SK-N-SH (cell line): ENCODE measurements at places on chromosomes 4 and X. TPM values are rescaled to one million over a fixed set of nuclear protein-coding genes. Genes with fewer than 3 reads are reported as not detected.

DNA sequence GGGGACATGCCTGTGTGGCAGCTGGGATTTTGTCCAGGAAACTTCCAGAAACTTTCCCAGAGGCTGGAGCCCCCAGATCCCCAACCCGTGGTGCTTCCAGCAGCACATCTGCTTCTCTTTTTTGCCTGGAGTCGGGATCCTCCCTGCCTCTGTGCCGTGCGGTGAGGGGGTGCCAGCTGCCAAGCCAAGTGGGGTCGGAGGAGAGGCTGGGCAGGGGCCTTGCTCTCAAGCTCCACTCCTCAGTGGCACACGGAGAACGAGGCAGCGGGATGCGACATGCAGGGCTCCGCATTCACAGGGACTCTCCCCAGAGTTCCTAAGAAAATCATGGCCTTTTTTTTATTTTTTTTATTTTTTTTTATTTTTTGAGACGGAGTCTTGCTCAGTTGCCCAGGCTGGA is 120.7 kb downstream of the PSAPL1 start:
- DNase-seq: no peak

GRCh38 chr4:145779319-145779801 is 99.4 kb downstream of the C4orf51 start:
- DNase-seq: no peak

DNA sequence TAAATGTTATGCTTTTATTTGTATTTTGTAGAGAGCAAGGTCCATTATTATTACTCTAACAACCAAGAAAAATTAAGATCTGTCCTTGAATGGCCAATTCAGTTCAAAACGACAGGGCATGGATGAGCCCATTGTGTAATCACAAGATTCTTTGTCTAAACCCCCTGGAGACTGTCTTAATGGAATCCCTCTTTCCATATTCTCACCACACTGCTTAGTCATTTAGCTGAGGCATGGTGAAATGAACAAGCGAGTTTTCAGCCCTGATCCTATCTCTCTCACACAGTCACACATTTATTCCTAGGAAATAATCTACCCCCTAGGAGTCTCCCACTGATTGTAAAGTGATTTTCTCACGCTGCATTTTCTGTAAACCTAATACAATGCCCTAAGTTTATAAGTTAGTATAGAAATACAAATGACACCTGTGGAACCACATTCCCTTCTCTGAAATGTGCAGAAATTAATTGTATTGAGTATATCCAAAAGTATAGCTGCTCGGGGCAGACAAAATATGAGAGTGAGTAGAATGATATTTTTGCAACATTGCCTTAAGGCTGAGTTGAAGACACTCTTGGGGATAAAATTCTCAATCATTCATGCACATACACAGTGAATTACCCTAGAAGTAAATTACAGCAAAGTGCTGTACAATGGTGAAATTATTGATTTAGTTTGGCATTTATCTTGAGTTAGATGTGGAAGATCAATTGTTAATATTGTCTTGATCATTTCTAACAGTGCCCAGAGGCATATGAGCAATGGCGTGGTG is 119.7 kb upstream of the PCDH7 start:
- DNase-seq: no peak

Gene BTC
- polyA plus RNA-seq: not detected in 2 replicates

Gene ABLIM2
- polyA plus RNA-seq: 0.53 and 0.80 TPM in 2 replicates

Gene PPP2R2C
- 0.08 and 0.21 TPM in 2 replicates for polyA plus RNA-seq

- no peak for DNase-seq
These were observed 1026.6 kb downstream of the RAPGEF2 start for GRCh38 chr4:160129439-160129838.

GRCh38 chr4:189807031-189807430 is 133.6 kb upstream of the FRG1 start:
- no peak for DNase-seq

DNA sequence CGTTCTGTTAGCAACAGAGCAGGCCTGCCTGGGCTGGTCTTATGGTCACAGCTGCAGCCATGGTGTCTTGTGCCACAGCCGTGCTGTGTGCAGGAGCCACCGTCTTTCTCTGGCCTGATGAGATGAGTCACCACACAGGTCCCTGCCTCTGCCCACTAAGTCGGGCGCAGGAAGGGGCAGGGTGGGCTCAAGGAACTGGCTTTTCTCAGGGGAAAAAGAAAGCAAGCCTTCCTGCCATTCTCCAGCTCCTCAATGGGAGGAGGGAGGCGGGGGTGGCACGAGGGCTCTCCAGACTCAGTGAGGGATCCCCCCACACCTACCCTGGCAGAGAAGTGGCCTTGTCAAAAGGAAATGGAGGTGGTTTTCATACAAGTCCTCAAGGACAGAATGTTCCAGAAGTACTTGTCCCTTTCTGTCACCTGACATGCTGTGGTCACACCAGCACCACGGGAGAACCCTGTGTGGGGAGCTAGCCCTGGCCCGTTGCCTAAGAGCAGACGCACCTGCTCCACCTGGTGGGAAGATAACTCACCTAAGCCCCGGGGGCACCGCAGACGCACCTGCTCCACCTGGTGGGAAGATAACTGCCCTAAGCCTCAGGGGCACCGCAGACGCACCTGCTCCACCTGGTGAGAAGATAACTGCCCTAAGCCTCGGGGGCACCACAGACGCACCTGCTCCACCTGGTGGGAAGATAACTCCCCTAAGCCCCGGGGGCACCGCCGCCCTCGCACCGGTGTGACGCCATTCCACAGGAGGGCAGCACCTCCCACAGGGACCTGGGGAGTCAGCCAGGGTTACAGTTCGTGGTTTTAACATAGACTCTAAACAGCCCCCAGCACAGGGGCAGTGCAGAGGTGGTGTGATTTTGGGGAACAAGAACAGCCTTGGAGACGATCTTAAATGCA is 18.5 kb downstream of the UVSSA start:
- DNase-seq: no peak

DNA sequence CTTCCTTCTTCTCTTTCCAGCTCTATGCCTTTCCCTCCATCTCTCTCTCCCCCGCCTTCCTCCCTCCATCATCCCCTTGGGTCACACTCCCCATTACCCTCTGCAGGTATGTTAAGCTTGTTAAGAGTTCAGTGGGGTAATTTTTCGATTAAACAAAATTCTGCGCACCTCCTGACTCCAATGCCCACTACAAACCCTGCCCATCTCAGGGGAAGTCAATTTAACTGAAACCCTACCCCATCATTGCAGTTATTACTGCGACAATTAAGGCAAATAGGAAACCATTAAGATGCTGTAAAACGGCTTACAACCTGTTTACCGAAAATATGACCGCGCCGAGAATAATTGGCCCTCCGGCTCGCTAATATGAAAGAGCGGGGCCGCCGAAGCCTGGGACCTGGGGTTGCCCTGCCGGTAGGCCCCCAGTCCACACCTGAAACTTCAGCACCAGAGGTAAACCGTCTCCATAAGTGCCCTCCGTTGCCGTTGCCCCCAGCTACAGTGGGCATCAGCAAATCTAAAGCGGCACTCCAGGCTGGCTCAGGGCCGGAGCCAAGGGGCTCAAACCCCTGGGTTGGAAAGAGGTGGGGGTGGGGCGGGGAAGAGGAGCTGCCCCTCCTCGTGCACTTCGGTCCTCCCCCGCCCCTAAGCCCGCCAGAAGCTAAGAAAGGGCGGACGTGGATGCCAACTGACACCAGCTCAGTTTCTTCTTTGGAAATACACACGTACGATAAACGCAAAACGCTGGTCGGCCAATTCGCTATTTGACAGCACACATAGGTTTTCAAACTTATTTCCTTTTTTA is 4.8 kb downstream of the ARX start:
- no peak for DNase-seq

- DNase-seq: peak; percentile 33
These were observed 1.2 kb downstream of the SPCS3 start for GRCh38 chr4:176320976-176321361.

GRCh38 chr4:138595171-138595570 is 353.0 kb upstream of the SLC7A11 start:
- DNase-seq: no peak

GRCh38 chr4:6327220-6327917 is 57.7 kb downstream of the WFS1 start:
- peak; percentile 94 for DNase-seq

Gene PPEF2
- polyA plus RNA-seq: not detected in 2 replicates

Gene MAP9
- 4.1 and 6.4 TPM in 2 replicates for polyA plus RNA-seq

DNA sequence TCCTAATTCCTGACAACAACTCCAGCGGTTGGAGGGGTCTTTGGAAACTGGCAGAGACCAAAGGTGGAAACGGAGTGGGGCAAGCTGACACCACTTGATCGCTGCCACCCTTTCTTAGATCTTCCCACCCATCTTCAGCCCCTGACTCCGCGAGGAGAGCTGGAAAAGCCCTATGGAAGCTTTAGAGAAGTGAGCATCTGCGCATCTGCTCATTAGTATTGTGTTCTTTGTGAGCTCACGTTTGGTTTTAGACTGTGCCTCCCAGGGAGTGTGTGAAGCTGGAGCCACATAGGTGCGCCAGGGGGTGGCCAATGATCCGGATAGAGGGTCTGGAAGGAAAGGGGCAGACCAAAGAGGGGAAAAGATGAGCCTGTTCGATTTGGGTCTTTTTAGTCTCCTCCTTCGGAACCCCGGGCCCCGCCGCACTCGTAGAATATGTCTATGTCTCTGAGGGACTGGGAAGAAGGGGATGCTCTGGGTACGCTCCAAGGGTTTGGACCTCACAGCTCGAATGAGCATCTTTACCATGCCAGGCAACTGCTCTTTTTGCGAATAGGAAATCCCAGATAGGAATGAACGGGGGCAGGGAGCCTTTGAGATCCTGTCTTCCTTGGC is 578 bp upstream of the DKK2 start:
- DNase-seq: peak; percentile 33

DNA sequence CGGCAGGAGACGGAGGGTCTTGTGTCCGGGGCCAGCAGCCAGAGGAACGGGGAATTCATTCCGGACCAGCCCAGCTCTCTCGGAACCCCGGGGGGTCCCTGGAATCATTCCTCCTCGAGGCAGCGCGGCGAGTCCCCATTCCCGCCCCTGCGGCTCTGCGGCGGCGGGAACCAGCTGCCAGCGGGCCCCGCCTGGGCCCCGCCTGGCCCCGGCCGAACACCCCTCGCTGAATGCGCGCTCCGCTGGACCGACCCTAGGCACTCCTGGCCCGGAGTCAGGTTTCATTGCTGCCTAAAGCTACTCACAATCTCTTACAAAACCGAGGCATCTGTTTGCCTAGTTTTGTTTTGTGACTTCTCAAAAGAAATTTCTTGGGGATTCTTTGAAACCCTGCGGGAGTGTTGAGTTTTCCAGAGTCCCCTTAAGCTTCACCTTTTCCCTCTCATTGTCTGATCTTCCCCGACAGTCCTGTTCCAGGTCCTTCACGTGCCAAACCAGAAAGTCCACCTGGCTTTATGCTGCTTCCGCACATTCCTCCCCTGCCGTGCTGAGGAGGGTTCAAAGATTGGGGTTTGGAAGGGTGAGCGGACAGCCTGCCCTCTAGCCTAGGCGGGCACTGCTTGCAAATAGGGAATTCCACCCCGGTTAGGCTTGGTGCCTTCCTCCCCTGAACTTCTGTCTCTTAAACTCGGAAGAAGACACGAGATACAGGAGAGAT is 789 bp downstream of the ARHGAP10 start:
- DNase-seq: peak; percentile 80

Gene WNK3
- polyA plus RNA-seq: 0.54 and 0.73 TPM in 2 replicates

- DNase-seq: no peak
These were observed 252.1 kb upstream of the ADGRL3 start for GRCh38 chr4:60948008-60948407.

Gene MAGEA10
- 49.8 and 74.0 TPM in 2 replicates for polyA plus RNA-seq

GRCh38 chr4:176125063-176125462 is 59.4 kb downstream of the WDR17 start:
- no peak for DNase-seq

Gene P2RY4
- 0.05 and 0.06 TPM in 2 replicates for polyA plus RNA-seq

Gene MAPK10
- polyA plus RNA-seq: 8.1 and 13.0 TPM in 2 replicates

Gene ADGRG2
- 0.08 and 0.23 TPM in 2 replicates for polyA plus RNA-seq
